ENCODE measurements at places on chromosomes 11 and 22.

GRCh38 chr11:111352231-111352746 lies 26.8 kb downstream of the POU2AF1 start:
- DNase-seq: no peak

DNA sequence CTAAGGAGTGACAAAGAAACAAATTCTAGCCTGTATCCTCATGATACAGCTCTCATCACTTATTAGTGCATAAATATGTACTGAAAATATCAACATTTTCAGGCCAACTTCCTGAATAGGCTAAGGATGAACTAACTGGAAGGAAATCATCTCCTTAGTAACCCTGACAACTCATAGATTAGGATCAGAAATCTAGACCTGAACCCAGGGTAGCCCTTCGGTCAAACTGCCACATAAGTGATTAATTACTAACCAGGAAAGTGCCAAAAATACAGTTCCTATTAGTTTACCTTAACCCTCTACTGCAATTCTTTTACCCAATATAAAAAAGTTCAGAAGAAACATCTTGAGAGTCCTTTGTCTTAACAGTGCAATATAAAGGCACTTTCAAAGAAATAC lies 40.0 kb downstream of the AMBRA1 start:
- no peak for DNase-seq

GRCh38 chr11:29224739-29225384 lies 792.0 kb downstream of the KCNA4 start:
- DNase-seq: no peak

GRCh38 chr11:17272801-17273200 lies 3.7 kb upstream of the NUCB2 start:
- DNase-seq: no peak

DNA sequence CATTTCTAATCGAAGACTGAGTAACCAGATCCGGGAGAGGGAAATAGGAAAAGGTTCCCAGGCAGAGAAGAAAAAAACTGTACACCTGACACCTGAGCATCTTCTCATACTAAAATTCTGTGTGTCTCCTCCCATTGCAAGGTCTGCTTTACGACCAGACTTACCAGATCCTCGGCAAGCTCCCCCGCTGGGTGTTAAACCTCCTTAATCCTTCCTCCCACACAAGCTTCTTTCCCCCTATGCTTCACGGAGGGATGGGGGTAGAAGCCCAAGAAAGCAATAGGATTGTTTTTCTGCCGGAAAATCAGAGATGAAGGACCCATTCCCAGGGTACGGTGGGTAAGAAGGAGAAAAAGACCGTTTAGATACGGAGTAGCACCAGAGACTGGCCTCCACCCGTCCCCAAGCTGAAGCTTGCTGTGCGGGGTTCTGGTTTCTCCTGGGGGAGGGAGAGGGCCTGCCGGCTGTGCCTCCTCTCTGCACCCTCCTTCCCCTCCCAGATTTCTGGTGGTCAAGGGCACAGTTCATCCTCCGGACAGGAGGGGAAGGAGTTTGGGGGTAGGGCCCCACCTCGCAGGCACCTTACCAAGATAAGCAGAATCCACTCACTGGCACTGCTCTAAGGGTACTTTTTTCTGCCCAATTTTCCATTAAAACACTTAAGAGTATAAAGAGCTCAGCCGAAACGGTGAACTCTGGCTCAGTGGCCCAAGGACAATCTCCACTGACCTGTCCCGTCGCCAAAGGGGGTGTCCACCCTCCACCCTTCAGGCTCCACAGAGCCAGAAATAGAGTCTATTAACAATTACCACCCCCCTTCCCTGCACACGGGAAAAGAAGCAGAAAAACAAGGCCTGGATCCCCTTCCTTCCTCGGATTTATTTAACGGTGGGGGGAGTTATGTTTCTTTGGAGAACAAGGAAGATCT lies 1.2 kb downstream of the TOB2 start:
- DNase-seq: peak; percentile 30

DNA sequence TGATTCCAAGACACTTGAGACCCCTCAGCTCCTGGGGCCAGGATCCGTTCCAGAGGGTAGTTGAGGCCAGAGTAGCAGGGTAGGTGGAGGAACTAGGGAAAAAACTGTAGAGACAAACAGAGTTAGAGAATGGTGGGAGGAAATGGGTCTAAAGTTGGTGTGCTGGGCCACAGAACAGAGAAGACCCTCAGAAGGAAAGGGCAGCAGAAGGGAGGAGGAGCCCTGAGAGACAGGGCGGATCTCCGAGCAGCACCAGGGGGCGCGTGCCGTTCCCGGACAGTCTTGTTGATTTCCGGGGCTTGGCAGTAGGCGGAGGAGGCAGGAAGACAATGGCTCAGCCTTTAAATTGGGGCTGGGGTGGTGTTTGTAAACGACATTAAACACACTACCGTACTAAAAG lies 2.4 kb upstream of the CECR2 start:
- no peak for DNase-seq

DNA sequence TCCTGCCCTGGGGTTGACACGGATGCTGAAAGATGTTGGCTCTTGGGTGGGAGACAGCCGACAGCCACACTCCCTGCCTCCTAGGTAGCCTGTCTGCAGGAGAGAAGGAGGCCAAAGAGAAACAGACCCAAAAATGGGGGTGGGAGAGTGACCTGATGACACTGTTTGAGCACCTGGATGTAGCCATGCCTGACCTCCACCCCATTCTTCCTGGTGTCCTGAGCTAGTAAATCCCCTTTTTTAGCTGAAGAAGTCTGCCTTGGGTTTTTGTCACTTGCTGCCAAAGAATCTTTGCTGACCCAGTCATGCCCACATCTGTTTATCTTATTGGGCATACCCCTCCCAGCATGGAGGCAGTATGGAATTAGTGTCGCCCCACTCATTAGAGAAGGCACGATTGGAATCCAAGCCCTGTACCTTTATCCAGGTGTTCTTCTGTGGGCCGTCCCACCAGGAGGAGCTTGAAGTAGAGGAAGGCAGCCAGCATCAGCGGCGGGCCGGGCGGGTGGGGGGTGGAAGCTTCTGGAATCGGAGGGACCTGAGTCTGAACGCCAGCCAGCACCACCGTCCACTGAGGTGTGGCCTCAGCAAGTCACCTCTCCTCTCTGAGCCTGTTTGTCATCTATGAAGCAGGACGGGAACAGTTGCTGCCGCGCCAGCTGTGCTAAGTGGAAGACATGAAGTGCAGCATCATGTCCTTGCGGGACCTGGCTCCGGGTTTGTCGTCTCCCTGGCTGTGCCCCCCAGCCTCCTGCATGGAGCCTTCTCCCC lies 37.8 kb downstream of the IGHMBP2 start:
- no peak for DNase-seq

DNA sequence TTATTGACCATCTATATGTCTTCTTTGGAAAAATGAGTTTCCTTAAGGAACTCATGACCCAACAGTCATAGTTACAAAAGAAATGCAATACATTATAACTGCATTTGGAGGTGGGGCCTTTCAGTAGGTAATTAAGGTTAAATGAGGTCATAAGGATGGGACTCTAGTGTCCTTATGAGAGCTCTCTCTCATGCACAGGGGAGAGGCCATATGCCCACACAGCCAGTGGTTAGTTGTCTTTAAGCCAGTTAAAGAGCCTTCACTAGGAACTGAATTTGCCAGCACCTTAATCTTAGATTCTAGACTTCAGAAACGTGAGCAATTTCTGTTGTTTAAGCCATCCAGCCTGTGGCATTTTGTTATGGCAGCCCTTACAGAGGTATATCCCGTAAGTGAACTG lies 27.3 kb downstream of the INTS4 start:
- no peak for DNase-seq

GRCh38 chr11:92776676-92777075 lies 192.8 kb upstream of the MTNR1B start:
- no peak for DNase-seq

DNA sequence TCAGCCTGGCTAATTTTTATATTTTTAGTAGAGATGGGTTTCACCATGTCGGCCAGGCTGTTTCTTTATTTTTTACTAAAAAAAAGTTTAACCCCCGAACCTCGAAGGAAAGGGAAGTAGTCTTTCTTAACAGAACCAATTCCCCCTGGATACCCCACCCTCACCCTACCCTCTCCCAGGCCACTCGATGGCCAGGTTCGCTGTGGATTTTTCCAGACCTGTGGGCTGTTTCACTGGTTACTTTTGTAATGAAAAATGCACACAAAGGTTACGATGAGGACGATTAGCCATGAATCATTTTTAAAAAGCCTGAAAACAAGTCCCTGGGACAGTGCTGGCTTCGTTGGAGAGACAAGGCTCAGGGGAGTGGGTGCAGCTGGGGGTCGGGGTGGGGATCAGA lies 2.5 kb downstream of the TSPO start:
- DNase-seq: no peak

GRCh38 chr11:14386895-14387480 lies 28.0 kb upstream of the RRAS2 start:
- no peak for DNase-seq

DNA sequence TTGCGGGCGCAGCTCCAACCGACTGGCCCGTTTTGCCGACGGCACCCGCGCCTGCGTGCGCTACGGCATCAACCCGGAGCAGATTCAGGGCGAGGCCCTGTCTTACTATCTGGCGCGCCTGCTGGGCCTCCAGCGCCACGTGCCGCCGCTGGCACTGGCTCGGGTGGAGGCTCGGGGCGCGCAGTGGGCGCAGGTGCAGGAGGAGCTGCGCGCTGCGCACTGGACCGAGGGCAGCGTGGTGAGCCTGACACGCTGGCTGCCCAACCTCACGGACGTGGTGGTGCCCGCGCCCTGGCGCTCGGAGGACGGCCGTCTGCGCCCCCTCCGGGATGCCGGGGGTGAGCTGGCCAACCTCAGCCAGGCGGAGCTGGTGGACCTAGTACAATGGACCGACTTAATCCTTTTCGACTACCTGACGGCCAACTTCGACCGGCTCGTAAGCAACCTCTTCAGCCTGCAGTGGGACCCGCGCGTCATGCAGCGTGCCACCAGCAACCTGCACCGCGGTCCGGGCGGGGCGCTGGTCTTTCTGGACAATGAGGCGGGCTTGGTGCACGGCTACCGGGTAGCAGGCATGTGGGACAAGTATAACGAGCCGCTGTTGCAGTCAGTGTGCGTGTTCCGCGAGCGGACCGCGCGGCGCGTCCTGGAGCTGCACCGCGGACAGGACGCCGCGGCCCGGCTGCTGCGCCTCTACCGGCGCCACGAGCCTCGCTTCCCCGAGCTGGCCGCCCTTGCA lies 1.0 kb downstream of the FJX1 start:
- no peak for DNase-seq

GRCh38 chr22:50306753-50307749 lies at the start of gene PLXNB2:
TSS of gene PLXNB2 (minus strand) at chr22:50307646. CDS start at chr22:50290584, 17,062 bp downstream.
- DNase-seq: peak; percentile 82

GRCh38 chr22:31618471-31619176 lies 43.4 kb downstream of the PISD start:
- DNase-seq: no peak

GRCh38 chr11:1785749-1786413 lies 22.2 kb upstream of the CTSD start:
- DNase-seq: no peak

DNA sequence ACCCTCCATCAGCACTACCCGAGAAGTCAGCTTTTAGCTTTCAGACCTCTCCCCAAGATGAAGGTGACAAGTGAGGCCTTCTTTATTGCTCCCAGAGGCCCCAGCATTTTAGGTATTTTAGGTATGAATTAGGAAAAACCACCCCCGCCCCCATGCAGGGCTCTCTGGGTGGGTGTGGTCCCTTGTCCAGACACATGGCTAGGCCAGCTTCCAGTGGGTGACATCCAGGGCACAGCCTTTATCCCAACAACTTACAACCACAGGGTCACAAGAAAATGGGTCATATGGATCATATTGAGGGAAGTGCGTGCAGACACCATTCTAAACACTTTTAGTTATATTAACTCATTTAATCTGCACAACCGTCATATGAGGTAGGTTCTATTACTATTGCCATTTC lies 42.1 kb downstream of the RIBC2 start:
- DNase-seq: no peak

GRCh38 chr11:46237248-46238077 lies 40.0 kb upstream of the CREB3L1 start:
- peak; percentile 17 for DNase-seq

DNA sequence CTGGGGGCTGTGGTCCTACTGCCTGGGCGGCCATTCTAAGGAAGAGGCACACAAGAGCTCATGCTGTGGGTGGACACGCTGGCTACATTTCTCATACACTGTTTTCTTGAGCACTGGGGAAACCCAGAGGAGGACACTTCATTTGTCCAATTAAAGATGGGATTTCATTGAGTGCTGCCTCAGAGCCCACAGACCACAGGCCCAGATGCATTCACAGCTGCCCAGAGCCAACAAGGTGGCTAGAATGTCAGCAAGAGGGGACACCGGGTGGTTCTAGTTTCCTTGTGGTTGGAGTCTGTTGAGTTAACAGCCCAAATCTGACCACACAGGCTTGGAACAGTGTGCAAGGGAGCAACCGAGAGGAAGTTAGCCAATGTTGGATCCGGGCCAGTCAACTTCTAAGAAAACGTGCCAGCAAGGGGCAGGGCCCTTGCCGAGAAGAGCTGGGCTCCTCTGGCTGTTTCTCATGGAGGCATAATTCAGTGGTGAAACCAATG lies 35.0 kb upstream of the SORL1 start:
- DNase-seq: peak; percentile 91

- DNase-seq: no peak
Observed at GRCh38 chr11:12402691-12403120, 25.3 kb downstream of the PARVA start.

- no peak for DNase-seq
Observed at GRCh38 chr11:20310596-20311394, 52.7 kb upstream of the HTATIP2 start.

GRCh38 chr11:9003573-9004182 lies at the start of gene NRIP3:
TSS of gene NRIP3 (minus strand) at chr11:9004001. CDS start at chr11:9003935, 66 bp downstream.
- DNase-seq: peak; percentile 59

DNA sequence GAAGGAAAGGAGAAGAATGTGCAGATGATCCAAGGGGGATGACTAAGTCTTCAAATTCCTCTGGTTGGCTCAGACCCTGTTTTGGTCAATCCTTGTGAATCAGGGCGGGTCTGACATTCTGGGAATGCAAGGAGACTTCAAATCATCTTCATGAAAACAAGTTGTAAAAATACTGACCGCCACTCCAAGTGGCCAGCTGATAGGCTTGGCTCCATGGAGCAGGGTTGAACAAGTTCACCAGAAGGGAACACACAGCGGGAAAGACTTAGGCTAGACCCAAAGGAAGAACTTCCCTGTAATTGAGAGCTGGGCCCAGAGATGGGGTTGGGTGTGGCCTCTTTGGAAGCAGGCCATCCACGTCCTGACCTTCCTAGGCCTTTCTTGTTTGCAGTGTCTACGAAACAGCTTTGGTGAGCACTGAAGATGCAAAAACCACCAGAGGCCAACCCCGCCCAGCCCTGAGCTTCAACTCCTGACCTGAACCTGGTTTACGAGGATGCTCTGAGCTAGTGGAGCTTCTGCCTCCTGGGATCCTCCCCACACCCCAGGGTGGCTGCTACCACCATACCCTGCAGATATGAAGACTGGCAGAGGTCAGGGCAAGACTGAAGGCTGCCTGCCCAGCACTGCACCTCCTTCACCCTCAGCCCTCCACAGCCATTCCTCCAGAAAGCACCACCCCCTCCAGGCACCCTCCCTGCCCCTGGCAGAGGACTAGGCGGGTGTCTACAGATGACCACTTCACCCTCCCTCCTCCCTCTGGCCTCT lies 26.1 kb downstream of the GDPD5 start:
- DNase-seq: no peak

- no peak for DNase-seq
Observed at GRCh38 chr11:109222761-109223160, 199.2 kb upstream of the C11orf87 start.

GRCh38 chr11:4482445-4482844 lies at the start of gene OR52K1:
TSS of gene OR52K1 (plus strand) at chr11:4482646. CDS start at chr11:4488901, 6,255 bp downstream.
- DNase-seq: no peak

GRCh38 chr22:30265823-30266444 lies 717 bp downstream of the OSM start:
- no peak for DNase-seq

- DNase-seq: no peak
Observed at GRCh38 chr11:3074912-3075589, 17.8 kb upstream of the CARS1 start.

- DNase-seq: no peak
Observed at GRCh38 chr11:2327032-2327431, 25.2 kb downstream of the TSPAN32 start.

Data from prostate gland (tissue), 2 donors.